Islet precursor cell (in vitro differentiated cells): ENCODE measurements at places on chromosomes 5 and 9.

DNA sequence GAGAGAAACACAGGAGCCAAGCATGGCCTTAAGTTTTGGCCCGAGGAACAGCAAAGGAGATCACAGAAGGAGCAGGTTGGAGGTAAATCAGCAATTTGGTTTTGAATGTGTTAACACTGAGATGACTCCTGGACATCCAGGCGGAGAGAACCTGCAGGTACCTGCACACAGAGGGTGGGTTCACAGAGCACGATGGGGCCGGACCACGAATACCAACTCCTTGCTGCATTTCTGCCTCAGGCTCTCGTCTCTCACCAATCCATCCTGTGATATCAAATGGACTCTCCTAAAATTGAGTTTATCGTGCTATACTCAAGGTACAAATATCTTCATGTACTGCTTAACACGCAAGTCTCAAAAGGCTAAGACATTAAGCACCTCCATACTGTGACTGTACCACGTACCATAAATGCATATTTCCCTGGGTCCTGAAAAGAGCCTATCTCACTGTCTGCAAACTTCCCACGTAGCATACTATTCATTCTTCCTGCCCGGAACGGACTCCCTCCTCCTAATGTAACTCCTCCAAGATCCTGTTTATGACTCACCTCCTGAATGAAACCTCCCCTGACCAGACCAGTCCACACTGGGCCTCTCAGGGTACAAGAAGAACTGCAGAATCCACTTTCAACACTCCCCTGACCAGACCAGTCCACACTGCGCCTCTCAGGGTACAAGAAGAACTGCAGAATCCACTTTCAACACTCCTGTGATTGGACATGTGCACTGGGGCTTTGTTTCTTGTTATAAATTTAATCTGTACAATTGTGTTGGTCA lies 380.8 kb upstream of the RFX3 start:
- peak; percentile 91 for DNase-seq

DNA sequence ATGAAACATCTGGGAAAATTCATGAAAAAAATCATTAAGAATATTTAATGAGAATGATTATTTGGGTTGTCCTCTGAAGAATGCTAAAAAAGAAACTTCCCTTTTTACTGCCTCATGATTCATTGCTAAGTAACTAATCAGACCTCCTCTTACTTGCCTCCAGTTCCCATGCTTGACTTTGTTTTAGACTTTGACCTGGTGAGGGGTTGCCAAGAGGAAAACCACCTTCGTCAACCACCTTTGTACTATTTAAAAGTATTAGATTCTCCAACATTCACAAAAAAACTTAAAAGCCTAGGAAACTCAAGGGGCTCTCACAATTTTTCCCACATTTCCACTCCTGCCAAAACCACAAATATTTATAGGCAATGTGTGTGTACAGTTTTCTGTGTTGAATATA lies 115.2 kb upstream of the ST8SIA4 start:
- no peak for DNase-seq

- DNase-seq, result no peak
Observed at GRCh38 chr5:132467287-132467984, 23.1 kb downstream of the IRF1 start.

DNA sequence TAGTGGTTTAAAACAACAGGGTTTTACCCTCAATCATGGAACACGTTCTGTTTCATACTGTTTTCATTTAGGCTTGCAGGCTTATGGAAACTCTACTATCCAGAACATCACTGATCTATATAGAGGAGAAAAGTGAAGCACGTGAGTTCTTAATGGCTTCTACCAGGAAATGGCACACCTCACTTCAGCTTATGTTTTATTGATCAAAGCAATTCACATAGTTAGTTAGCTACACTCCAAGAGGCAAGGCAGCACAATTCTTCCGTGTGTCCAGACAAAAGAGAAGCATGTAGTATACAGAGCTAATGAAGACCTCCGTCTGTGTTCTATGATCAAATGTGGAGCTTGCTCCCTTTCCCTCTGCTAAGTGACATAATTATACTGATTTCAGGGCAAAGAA lies 353.3 kb upstream of the CD180 start:
- no peak for DNase-seq

GRCh38 chr5:164672931-164673694 lies 1167.7 kb downstream of the MAT2B start:
- no peak for DNase-seq

DNA sequence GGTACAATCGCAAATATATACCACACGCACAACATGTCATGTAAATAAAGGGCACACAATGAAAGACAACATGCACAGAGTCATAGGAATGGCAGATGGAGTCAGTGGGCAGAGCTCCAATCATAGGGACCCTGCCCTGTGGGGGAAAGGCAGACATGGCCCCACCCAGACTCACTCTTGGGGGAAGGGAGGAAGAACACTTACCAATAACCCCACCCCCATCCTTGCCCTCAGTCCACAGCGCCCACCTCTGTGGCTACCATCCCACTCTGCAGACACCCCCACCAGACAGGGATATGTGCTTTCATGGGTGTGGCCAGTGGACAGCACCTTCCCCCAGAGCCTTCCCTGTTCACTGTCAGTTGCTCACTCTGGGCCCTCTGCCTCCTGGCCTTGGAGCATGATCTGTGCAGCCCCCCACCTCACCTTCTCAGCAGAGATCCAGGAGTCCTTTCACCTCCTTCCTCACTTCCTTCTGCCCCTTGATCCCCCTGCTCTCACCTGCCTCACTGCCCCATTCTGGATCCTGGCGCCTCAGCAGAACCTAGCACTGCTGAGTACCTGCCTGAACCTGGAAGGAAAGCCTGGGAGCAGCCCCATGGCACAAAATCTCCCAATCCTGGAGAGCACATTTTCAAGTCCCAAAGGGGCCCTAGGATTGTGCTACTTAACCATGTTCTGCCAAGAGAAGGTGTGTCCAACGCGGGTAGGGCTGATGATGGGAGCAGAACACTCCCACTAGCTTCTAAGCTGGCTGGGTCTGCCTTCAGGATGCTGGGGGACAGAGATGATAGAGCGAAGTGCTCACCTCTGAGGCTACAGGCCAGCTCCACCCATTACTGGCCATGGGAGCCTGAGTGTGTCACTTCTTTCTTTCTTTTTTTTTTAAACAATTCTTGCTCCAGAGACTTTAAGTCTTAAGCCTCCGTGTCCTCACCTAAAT lies 1.5 kb upstream of the PHF19 start:
- DNase-seq, result no peak

DNA sequence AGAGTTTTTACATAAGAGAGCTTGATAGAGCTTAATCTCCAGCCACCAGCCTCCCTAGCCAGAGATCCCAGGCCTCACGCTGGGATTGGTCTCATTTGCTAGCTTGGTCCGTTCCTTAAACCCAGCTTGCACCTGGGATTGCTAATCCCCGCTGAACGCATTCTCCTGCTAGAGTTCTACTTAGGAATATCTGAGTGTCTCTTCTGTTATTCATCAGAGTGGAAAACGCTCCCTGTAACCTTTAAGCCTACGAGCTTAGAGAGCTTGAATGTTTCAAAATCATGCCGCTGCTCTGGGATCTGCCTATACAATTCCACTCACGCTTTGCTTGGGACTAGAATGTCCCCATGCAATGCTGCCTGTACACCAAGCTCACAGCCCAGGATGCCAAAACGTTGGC lies 201.8 kb downstream of the NSG2 start:
- no peak for DNase-seq
